ENCODE measurements at places on chromosomes 7 and 10.
A peak's percentile ranks its signal among the peaks of the same experiment; 100 is the strongest.

- DNase-seq, result no peak
These were observed 42.8 kb downstream of the CYP2C8 start for GRCh38 chr10:95026461-95026860.

GRCh38 chr7:126574276-126575250 lies 678.2 kb downstream of the GRM8 start:
- no peak for DNase-seq

DNA sequence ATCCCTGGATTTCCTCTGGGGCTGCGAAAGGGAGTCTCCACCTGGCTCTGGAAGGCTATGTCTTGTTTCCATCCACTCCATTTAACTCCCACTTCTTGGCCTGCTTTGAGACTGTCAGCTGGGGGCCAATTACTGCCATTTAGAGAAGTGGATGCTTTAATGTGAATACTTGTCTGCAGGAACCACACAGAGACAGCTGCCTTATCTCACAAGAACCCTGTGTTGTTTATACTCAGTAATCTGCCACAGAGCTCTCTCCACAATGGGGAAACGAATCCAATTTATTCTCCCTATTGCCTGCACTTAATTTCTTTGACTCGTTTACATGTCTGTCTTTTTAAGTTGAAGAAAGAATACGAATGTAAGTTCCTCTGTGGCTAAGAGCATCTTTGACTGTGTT lies 787.0 kb upstream of the C7orf33 start:
- DNase-seq, result peak; percentile 54

DNA sequence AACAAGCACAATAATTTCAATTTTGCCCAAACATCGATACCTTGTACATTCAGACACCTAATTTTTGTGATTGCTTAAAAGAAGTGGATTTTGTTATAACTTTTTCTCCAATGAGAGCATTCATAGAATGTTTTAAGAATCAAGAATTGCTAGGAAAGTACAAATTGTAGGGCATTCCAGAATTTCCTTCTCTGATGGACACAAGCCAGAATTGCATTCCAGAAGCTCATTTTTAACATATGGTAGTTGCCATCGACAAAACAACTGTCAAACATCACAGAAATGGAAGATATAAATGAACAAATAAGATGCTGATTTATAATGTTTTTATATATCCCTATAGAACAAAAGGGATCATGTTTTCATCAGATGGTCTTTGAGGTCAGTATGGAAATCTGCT lies 258.4 kb upstream of the NPVF start:
- DNase-seq, result no peak

GRCh38 chr7:55531536-55531935 lies 40.8 kb downstream of the VOPP1 start:
- DNase-seq, result no peak

DNA sequence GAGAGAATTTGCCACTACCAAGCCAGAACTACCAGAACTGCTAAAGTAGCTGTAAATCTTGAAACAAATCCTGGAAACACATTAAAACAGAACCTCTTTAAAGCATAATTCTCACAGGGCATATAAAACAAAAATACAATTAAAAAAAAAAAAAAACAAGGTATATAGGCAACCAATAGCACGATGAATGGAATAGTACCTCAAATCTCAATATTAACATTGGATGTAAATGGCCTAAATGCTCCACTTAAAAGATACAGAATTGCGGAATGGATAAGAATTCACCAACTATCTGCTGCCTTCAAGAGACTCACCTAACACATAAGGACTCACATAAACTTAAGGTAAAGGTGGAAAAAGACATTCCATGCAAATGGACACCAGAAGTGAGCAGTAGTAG lies 17.2 kb downstream of the LMBR1 start:
- DNase-seq, result no peak

GRCh38 chr7:50208378-50208982 lies 96.0 kb upstream of the IKZF1 start:
- no peak for DNase-seq

- DNase-seq, result no peak
These were observed 162.4 kb downstream of the SORCS1 start for GRCh38 chr10:107002068-107002467.

- DNase-seq, result no peak
These were observed 177.6 kb downstream of the PLXDC2 start for GRCh38 chr10:19993714-19994315.

DNA sequence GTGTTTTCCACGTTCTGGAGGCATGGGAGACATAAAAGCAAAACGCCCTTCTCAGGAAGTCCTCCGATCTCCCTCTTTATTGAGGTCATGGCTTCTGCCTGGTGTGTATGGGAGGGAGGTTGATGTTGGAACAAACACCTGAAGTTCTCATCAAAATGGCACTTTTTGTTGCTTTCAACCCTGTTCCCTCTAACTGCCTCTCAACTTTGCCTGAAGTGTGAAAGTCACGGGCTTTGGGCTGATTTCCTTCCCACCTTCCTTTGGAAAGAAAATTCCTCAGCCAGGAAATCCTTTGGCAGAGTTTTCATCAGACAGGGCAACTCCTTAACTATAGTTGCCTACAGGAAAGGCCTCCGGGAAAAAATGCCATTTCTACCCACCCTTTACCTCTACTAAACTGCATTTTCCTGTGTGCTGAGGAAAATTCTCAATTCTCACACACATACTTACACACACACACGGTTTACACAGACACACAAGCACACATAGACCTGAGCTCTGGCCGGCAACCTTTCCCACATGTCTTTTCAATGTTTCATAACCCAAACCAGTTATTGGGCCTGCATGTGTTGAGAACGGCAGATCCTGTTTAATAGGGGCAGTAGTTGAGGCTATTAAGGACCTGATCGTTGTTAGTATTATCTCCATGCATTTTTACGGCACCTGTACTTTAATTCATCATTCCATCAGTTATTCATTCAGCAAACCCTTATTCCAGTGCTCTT lies 36.4 kb downstream of the CYP17A1 start:
- no peak for DNase-seq

- DNase-seq, result no peak
These were observed 119.1 kb downstream of the CUBN start for GRCh38 chr10:17010363-17011145.

- no peak for DNase-seq
These were observed 101.9 kb upstream of the NPS start for GRCh38 chr10:127447197-127447596.

GRCh38 chr10:1116051-1116450 lies 59.9 kb downstream of the WDR37 start:
- DNase-seq, result no peak

GRCh38 chr7:134428942-134429341 lies 30.0 kb downstream of the AKR1B1 start:
- no peak for DNase-seq

DNA sequence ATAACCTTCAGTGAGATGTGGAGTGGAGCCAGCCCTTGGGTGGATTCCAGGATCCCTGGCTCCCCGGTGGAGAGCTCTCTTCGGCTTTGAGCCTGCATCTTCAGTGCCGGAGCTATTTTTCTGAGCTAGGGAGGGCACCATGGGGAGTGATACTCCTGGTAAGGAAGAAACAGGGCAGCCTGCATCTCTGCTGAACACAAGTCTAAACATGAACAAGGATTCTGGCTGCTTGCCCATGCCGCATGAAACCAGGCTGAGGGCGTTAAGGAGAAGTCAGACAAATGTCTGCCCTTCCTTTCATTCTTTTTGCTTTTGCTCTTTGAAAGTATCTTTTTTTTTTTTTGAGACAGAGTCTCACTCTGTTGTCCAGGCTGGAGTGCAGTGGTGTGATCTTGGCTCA lies 60.4 kb downstream of the EVX1 start:
- no peak for DNase-seq

- DNase-seq, result no peak
These were observed at the start of gene SP8 for GRCh38 chr7:20786779-20787659. Gene SP8, minus strand, starts transcription at chr7:20786886. Its CDS starts 88 bp downstream, at chr7:20786798.

DNA sequence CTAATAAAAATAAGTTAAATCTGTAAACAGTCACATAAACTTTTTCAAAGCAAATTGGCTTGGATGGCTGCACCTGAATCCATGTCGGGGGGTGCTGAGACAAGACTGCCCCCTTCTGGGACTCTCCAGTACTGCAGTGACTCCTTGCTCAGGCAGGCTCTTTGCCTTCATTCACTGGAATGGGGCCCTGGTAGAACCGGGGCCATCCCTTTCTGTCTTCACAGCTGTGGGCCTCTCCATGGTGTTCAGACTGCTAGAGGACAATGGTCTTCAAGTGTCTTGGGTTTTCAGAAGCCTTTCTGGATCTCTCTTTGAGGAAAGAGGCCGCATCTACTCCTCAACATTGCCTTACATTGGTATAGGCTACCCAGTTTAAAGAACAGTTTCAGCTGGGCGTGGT lies 16.1 kb upstream of the IMPDH1 start:
- DNase-seq, result no peak

DNA sequence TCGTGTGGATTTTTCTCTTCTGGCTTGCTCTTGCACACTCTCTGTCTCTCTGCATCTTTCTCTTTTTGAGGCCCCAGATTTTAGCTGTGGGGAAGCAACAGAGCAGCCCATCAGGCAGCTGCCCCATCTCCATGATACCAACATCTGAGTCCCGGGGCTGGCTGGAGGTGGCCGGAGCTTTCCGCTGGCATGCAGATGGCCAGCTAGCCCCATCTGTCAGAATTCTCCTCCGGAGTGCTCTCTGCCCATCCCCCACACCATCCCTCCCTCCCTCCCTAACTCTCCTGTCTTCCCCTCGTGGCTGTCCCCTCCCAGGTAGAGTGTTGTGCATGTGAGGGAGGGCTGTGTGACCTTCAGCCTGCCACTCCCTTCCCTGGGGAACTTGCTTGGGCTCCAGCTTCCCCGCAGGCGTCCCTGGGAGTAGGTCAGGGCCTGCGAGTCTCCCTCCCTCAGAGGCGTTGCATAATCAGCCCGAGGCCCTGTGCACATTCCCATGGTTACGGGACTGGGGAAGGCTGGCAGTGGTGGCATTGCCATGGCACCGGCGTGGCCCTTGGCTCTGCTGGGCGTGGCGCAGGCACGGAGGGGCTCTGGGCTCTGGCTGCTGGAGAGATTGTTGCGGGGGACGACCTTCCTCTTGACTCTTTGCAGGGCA lies 24.7 kb downstream of the GHRHR start:
- DNase-seq, result no peak

DNA sequence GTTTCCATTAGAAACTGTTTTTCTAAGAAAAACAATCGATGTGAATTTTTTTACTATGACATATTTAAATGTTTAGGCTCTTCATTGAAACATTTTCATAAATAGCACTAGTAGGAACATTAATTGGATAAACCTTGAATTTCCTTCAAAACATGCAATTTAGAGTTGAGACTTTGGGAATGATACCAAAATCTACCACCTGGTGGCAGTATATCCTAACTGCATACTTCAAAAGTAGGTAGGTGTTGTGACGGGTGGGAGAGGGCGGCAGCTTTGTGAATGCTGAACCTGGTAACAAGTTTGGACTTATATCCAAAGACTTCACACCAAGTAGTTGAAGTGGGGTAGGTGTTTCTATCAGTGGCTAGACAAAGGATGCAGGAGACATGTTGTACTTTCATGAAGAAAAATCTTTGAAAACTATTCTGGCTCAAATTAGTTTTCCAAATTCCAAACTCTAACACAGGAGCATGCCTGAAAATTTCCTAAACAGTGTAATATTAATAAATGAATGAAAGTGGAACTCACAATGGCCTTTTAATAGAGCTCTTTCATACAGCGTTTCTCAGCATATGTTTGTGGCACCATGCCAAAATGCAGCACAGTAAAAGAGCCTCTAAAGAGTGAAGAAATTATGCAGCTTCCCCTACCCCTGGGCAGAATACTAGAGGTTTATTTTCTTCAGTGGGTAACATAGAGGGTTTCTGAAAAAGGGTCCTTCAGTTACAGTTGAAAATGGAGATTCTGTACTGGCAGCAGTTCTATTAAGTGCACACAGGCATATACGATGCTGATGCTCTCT lies 201.0 kb upstream of the TPK1 start:
- peak; percentile 49 for DNase-seq

DNA sequence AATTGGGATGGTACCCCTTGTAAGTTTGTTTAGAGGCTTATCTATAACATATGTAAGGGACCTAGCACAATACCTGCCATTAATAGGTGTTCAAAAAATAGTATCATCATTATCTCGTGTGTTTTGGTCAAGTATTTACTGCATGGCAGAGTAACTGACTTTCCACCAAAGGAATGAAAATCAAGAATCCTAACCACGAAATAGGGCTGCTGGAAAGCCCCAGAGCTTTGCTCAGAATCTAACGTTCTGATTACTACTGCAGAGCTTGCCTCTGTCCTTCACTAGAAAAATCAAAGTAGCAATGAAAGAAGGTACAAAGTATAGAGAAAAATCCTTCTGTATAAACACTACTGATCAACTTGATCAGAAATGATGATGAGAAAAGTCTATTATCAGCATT lies 34.9 kb downstream of the DCLRE1C start:
- DNase-seq, result no peak

DNA sequence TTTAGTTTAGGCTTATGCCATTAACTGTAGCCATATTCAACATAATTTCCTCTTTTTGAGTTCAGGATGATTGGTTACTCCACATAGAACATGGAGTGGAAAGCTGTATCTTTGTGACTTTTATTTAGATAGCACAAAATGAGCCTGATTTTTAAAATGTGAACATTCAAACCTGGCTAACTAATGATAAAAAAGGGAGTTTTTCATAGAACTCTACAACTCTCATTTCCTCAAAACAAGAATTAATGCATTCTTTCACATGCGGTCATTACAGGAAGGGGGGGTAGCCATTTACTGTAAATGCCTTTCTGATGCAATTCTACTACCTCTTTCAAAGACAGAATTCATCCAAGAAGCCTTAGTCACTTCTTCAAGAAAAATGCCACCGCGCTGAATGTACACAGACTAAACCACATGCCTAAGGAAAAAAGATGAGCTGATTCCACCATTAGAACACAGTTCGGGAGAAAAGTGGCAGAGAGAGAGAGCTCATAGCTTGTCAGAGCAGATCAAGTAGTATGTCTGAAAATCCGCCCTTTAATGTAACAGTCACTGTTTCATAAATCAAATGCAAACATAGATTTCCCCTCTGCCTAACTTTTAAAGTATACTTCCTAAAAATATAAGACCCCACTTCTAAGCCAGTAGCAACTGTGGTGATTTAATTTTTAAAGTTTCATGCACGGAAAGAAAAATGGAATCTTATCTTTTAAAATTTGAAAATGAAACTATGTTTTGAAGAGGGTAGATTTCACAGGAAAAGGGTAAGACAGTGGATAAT lies 226.4 kb upstream of the KLF14 start:
- no peak for DNase-seq

DNA sequence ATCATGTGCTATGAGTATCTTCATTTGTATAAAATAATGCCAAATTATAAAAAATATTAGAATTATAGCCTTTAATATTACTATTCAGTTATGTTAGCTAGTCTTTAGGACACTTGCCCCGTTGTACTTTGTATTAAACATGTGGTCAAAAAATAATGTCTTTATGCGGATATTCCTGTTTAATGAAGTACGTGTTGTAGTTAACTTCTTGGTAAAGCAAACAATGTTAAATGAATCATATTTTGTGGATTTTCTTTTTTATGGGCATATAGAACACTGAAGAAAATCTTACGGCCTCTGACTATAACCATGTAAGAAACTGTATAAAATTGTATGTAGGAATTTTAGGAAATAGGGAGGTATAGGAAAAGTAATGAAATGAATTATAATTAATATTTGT lies 14.3 kb downstream of the GLCCI1 start:
- DNase-seq, result no peak
